Fibroblast of skin of left quadriceps (primary cell): ENCODE measurements at places on chromosomes 1 and 21.
A peak's percentile ranks its signal among the peaks of the same experiment; 100 is the strongest.

DNA sequence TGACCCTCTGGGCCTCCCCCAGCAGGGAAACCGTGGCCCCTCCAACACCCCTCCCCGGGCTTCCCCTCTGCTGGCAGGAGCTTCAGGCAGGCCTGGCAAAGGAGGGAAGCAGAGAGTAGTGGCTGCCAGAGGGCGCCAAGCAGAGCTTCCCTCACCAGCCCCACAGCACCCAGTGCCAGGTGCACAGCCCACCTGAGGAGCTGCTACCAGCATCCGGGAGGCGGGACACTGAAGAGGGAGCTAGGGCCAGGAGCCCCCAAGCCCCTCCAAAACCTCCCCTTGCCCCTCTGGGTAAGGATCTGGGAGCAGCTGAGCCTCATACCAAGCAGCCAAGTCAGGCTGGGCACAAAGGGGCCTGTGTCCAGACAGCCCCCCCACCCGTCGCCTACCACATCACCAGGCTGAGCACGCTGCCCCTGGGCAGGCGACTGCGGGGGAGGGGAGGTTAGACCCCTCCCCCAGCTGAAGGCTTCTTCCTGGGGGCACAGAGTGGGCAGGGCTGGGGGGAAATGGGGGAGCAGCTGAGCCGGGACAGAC, 19.6 kb downstream of the CCDC24 start:
- DNase-seq, result no peak

DNA sequence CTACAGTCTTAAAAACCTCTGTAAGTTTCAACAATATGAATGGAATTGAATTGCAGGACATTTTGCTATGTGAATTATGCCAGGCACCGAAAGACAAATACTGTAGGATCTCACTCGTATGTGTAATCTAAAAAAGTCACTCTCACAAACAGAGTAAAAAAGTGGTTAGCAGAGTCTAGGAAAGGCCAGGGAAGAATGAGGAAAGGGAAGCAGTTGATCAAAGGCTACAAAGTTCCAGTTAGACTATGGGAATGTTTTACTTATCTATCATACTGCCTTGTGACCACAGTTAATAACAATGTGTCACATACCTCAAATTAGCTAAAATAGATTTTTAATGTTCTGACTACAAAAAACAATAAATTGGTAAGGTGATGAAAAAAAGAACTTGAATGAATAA, 565.4 kb upstream of the BRINP3 start:
- no peak for DNase-seq

GRCh38 chr1:193542690-193543089, 356.3 kb upstream of the B3GALT2 start:
- no peak for DNase-seq

- DNase-seq, result peak; percentile 53
These were observed at the start of gene LGALS8 for GRCh38 chr1:236523704-236524141. LGALS8 (plus strand) TSS chr1:236523982; CDS start chr1:236526071, 2,089 bp downstream.
